ENCODE measurements at places on chromosomes 1 and 21. TPM values are rescaled to one million over a fixed set of nuclear protein-coding genes. Genes with fewer than 3 reads are reported as not detected.

AMY2A gene
- total RNA-seq: 0.69 TPM

IFI16 gene
- 23.9 TPM for total RNA-seq

RNU1-3 gene
- 29,651 TPM for total RNA-seq

DNA sequence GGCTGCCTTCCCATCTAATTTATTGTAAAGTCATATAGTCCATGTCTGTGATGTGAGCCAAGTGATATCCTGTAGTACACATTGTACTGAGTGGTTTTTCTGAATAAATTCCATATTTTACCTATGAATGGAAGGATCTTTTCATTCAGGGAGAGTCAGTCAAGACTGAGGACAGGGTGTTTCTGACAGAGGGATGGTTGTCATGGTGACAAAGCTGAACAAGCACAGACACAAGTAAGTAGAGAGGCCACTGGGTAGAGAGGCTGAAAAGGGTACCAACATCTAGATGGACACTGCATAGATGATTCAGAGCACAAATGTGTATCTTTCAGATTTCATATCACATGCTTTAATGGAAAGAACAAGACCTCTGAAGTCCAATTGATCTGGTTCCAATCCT is 22.6 kb upstream of the IL20 start:
- DNase-seq: no peak

DNA sequence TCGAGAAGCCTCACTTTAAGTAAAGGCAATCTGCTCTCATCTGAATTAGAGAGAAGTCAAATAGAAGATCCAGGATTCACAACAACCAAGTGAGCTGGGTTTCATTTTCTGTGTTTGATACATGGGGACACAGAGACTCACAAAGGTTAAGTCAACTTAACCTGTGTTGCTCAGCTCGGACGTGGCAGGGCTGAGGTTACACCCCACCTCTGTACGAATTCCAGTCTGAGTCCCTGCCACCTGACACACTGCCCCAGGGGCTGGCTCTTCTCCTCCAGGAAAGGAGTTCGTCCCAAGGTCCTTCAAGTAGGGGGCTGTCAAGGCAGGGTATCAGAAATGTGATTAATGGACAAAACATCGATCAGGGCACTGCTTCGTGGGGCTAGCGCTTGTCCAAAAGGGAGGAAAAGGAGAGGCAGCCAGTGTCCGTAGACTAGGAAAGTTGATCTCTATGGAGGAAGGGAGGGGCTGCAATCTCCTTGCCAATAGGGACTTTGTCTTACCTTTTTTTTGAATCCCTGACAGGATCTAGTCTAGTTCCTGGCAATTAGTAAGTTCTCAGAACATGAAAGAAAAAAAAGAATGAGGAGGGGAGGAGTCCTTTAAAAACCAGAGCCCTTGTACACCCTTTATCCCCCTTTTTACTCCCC is 116.4 kb downstream of the CNIH3 start:
- DNase-seq: no peak

GRCh38 chr21:34609933-34610549 is 4.9 kb downstream of the RCAN1 start:
- DNase-seq: no peak

RNF186 gene
- total RNA-seq: not detected

WRAP73 gene
- 12.3 TPM for total RNA-seq

GRCh38 chr1:211598514-211598913 is 19.6 kb upstream of the SLC30A1 start:
- no peak for DNase-seq

- DNase-seq: no peak
These were observed 246.3 kb upstream of the RAB4A start for GRCh38 chr1:229024528-229025130.

- peak; percentile 33 for DNase-seq
These were observed 118.7 kb downstream of the GLIS1 start for GRCh38 chr1:53620061-53620855.

GRCh38 chr1:149879556-149879955 is 19.8 kb upstream of the BOLA1 start:
- no peak for DNase-seq

- no peak for DNase-seq
These were observed 4.0 kb upstream of the SAMSN1 start for GRCh38 chr21:14550135-14550534.

- no peak for DNase-seq
These were observed 86.7 kb downstream of the USP24 start for GRCh38 chr1:55128418-55128995.

DNA sequence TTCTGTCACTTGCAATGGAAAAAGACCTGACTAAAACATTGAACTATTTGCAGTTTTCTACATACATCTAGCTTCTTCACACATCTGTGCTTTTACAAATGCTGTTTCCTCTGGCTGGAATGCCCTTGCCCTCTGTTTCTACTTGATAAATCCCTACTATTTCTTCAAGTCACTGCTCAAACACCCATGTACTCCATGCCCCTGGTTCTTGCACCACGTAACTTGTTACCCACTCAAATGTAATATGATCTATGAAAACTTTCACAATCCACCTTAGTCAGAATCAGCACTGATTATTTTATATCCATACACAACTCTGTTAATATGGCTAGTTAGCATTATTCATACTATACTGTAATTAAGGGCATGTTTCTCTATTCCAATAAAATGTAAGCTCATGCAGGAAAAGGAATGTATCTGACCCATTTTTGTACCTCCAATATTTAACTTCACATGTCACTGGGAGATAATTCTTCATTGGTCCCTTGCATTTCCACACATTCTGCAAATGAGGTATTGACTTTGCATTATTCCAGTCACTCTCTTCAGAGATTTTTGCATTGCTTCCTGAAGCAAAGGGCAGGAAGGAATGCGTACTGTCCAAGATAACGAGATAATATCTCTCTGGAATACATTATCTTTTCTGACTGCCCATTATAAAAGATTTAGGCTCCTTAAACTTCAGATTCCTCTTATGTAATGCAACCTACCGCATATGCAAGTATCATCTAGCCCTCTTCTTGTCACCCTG is 158.3 kb downstream of the COL24A1 start:
- no peak for DNase-seq

DNA sequence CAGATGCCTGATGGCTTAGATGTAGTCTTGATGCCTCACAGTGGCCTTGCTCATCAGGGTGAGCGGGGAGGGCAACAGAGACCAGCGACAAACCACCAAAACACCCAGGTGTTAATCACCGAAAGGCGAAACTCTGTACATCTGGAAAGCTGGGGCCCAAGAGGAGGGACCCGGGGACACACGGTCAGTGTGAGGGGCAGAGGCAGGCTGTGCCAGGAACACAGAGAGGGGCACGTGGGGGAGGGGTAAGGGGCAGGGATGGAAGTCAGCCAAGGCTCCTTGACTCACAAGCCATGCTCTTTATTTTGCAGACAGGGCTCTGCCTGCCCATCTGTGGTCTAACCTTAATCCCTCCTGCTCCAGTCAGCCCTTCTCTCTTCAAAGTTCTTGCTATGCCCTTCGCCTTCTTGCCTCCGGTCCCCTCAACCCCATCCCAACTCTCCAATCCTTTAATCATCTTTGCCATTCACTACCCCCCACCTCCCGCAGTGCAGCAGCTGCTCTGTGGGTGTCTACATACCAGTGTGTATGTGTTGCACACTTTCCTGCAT is 4.3 kb downstream of the MEF2D start:
- no peak for DNase-seq

GRCh38 chr1:116164604-116165368 is 53.6 kb downstream of the MAB21L3 start:
- DNase-seq: no peak

GRCh38 chr1:210686841-210687240 is 358.1 kb downstream of the HHAT start:
- DNase-seq: no peak

GRCh38 chr1:39890273-39890672 is 7.0 kb upstream of the TRIT1 start:
- no peak for DNase-seq

APCS gene
- not detected for total RNA-seq

DNA sequence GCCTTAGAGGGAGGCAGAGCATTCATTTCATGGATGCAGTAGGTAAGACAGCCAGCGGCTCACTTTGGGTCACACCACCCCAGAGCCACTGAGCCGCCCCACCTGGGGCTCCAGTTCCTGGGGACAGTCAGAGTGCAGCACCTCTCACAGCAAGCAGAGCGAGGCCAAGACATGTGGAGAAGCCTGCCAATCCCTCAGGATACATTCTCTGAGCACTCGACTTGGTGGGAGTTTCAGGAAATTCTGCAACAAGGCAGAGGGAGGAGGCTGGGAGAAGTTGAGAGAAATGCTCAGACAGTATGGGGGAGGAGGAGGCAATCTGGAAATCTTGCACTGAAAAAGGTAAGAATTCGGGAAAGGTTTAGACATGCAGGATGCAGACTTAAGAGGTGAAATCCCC is 60.8 kb upstream of the WLS start:
- peak; percentile 46 for DNase-seq

GRCh38 chr21:34885626-34886239 is 163.4 kb downstream of the RUNX1 start:
- DNase-seq: peak; percentile 30

LAX1 gene
- 0.20 TPM for total RNA-seq

DNA sequence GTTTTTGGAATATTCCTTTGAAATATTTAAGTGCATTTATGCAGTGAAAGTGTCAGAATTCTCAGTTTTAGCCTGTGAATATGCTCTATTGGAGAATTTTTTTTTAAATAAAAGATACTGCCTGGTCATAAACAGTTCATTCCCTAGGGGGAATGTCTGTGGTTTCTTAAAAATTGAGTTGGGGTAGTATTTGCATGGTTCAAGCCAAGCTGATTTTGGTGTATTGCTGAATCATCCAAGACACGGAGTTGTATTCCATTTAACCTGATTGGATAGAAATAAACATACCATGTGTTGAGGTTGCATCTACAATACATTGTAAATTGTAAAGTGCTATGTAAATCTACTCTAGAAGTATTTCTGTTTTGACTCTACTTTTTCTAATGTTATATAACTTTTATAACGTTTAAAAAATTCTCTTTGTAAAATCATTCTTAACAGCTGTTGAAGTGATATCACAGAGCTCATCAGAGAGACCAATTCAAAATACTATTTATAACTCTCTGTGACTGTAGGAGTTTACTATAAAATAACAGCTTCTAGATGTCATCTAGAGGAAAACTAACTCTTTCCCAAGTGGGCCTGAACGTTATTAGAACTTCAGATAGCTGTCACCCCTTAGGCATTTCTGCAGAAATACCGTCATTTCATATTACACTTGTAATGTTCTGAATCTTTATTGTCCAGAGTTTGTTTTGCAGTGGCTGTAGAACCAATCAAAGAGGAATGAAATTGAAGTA is 199.1 kb downstream of the USP25 start:
- no peak for DNase-seq

CBR3 gene
- 2.0 TPM for total RNA-seq

DNA sequence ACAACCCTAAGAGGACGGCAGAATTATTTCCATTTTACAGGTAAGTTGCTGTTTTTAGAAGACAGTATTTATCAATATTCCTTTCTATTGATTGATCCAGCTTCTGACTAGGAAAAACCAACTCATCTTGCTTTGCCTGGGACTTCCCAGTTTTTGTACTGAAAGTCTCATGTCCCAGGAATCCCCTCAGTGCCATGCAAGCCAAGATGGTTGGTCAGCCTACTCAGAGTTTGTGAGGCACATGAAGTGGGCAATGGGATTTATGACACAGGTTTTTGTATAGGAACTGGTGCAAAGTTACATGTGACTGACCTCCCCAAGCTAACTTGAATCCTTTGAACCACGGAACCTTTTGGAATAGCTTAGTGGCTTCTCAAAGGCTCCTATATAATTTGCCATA is 45.5 kb downstream of the GNG12 start:
- no peak for DNase-seq

GRCh38 chr1:24708938-24709337 is 36.3 kb upstream of the CLIC4 start:
- DNase-seq: no peak

DNA sequence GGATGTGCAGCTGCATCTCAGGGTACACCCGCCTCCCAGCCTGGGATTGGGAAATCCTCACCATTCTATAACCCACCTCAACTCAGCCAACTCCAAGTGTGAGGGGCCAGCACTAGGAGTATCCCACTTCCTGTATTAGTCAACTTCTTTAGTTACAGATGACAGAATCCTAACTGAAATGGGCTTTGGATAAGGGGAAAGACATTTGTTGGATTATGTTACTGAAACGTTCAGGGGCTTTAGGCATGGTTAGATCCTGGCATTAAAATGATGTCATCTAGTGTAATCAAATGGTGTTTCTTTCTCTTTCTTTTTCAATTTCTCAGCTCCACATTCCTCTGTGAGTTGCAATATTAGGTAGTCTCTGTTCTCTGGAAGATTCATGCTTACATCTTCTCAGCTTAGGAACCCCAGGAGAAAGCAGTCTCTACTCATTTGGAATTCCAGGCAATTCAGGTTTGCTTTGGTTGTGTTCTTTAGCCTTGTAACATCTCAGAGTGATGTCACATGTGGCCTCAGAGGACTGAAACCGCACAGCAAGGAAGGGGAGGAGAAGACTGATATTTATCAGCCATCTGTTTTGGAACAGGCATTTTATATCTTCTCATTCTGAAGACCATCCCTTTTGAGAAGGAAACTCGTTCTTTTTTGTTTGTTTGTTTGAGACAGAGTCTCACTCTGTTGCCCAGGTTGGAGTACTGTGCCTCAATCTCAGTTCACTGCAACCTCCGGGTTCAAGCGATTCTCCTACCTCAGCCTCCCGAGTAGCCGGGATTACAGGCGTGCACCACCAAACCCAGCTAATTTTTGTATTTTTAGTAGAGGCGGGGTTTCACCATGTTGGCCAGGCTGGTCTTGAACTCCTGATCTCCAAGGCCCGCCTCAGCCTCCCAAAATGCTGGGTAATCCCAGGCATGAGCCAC is 18.9 kb upstream of the TMEM54 start:
- DNase-seq: no peak

DNA sequence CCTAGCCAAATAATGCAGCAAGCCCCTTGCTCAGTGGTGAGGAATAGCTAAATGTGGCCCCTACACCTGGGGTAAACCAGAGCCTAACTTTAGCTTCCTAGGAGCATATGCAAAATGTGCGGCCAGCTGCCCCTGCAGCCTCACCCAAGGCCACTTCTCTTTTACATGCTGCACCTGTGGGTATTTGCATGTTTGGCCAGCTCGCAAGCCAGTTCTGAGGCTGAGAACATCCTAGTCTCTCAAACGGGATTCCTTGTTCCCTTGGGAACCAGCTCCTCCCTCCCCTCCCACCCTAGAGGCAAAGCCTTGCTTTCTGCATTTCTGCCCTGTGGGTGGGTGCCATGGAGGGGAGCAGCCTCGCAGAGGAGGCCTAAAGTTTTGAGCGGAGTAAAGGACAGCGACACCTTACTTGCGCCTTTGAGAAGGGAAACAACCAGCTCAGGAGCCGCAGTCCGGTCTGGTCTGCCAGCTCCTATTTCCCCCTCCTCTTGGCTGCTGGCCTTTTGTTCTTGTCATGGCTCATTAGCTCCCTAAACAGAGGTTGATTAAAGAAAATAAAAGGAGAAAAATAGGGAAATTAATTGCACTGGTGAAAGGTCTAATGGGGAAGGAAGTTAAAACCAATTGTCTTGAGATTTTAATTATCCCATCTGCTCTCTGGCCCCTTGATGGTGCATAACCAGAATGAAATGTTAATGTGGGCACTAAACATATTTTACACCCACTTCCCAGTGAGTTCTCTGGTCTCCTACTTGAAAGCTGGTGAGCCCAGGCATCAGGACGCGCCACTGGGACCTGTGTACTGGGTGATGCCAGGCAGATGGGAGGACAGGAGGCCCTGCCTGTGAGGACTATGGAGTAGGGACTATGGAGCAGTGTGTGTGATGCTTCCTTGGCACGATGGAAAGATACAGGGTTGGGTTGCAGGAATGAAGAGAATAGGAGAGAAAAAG is 68.7 kb downstream of the TEX35 start:
- DNase-seq: no peak

LDLRAD1 gene
- total RNA-seq: not detected

CORT gene
- 0.50 TPM for total RNA-seq
